ENCODE measurements at places on chromosomes 12 and 14.

DNA sequence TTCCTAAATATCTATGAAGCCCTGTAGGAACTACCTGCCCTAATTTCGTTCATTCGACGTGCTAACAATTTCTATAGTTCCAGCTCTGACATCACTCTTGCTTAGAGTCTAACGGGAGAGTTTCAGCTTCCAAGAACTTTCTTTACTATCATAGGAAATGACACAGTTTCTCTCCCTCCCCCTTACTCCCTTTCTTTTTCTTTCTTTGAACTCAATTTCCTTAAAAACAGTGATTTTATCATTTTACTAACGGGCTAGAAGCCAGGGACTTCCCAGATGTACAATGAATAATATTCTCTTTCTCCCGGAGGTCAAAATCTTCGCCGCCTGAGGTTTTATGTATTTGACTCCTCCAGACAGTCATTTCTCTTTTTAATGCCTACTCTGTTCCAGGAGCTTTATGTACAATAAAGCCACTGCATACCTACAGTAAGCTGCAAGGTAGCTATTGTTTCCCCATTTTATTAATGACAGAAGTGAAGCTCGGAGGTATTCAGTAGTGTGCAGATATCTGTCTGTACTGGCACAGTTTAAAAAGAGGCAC is 15.7 kb downstream of the SMCO2 start:
- no peak for DNase-seq

DNA sequence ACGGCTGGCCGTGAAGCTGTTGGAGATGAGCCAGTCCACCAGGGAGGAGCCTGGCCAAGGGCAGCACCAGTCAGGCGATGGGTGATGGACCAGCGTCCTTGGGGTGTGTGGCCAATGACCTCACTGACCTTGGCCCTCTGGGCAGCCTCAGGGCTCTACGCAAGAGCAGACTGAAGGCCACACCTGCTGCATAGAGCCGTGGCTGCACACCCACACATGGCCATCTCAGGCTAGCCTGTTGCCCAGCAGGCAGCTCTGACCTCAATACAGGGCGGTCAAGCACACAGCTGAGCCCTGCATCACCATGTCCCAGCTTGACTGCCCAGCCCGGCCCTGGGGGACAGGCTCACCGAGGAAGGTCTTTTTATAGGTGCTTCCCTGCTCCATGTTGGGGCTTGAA is 19.2 kb downstream of the PLEK2 start:
- no peak for DNase-seq

DNA sequence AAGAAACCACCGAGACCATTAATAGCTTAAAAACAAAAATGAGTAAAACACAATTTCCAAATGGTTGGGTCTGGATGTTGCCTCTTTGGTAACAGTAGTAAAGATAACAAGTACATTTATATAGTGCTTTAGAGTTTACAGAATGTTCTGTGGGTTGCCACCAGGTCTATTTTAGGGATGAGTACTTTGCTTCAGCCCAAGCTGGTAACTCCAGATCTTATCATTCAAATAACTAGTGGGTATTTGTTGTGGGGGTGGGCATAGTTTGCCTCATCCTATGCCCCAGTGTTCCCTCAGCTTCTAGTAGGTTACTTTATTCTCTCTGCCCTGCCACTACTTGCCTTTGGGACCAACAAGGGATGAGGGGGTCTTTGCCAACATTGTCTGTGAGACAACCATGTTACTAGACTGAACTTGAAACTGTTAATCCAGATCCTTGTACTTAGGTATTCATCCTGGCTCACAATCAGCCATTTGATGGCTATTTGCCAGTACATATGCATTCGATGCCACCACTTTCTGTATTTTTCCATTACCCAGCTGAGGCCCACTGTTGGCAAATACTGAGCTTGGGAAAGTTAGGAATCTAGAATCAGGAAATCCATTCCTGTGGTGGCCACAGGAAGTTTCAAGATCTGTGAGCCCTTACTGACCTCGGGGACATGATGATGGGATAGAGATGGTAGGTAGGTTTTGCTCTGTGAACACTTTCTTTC is 17.6 kb upstream of the AKAP6 start:
- no peak for DNase-seq

DNA sequence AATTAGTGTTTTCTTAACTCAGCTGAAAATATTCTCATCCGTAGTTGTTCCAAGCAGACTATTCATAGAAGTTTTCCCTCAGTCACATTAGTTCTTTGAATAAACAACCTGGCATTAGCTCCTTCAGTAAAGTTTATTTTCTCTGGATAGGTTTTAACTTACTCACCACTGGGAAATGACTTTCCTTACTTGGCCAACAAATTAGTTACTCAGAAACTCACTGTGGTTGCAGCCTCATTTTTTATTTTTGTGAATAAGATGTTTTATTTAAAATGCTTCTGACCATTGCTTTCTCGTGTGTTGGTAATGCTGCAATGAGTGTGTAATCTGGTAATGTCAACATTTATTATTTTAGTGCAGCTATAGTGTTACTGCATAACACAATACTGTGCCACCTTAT is 74.9 kb downstream of the NOVA1 start:
- DNase-seq, result no peak

DNA sequence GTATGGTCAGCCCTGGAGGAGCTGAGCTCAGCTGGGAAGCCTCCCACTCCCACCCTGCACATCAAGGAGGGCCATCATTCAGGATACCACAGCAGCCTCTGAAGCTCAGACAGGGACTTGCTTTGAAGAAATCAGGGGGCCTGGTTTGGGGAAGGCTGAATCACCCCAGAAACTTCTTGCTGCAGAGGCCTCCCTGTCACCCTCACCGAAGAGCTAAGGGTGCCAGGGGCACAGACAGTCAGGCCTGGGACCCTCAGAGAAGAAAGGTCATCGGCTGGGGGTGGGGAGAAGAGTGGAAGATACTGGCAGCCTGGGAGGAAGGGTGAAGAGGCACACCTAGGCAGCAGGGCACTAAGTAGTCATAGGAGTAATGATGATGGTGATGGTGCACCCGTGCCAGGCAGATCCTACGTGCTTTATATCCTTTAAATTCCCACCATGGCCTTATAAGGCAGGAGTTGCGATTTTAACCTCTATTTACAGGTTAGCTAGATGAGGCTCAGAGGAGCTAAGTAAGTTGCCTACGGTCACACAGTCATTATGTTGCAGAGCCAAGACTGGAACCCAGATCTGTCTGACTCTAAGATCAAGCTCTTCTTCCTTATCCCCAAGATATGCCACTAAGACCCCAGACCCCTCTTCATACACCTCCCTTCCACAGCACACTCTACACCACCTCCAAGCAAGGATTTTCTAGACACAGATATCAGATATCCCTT is 28.5 kb upstream of the PNMA1 start:
- no peak for DNase-seq
